ENCODE measurements at places on chromosomes 2 and 18.

DNA sequence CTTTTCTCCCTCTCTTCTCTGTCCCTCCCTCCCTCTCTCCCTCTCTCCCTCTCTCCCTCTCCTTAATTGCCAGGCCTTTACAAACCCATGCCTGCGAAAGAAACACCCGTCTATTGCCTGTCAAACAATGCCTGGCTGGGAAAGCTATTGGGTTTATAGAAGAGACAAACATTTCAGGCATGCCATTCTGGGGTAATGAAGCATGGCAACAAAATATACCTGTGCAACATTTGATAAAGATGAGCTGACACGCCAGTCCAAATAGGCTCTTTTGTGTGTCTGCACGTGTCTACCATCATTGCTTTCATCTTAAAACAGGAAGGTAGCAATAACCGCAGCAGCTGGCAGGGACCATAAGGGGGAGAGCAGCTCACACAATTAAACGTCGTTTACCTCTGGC lies 282.1 kb downstream of the ZNF516 start:
- no peak for DNase-seq

- no peak for DNase-seq
These were observed 42.7 kb upstream of the DYSF start for GRCh38 chr2:71410696-71411095.

- DNase-seq, result no peak
These were observed 33.2 kb upstream of the CYTIP start for GRCh38 chr2:157476953-157477709.

DNA sequence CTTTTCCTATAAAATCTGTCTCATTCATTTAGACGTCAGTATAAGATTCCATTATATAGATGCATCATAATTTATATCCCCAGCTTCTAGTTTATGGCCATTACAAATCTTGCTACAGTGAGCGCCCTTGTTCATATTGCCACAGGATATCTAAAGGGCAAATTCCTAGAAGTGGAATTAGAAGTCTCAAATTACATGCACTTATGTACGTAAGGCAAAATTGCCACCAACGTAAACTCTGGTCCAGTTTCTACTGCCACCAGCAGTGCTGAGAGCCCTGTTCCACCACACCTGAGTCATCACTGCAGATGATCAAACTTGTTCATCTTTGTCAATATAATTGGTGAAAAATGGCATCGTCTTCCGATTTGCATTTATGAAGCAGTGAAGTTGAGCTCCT lies 90.9 kb upstream of the ID2 start:
- DNase-seq, result no peak

DNA sequence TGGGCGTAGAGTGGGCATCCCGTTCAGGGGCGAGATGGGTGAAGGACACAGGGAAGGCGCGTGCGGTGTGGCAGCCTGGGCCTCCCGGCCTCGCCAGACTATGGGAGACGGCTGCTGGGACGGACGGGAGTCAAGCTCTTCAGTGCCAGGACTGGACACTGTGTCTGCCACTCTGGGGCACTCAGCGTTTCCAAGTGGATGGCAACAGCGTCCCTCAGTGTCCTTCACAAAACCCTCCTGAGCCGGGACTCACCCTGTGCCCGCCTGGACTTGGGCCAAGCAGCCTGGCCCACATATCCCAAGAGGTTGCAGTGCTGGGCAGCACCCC lies 16.3 kb upstream of the BOK start:
- DNase-seq, result no peak

- no peak for DNase-seq
These were observed 492.9 kb upstream of the ZEB2 start for GRCh38 chr2:145012806-145013205.

GRCh38 chr2:8309131-8309530 lies 372.7 kb upstream of the ID2 start:
- no peak for DNase-seq

GRCh38 chr2:71151620-71152019 lies 21.2 kb downstream of the MPHOSPH10 start:
- no peak for DNase-seq

- no peak for DNase-seq
These were observed 157.3 kb upstream of the MMADHC start for GRCh38 chr2:149744865-149745264.

DNA sequence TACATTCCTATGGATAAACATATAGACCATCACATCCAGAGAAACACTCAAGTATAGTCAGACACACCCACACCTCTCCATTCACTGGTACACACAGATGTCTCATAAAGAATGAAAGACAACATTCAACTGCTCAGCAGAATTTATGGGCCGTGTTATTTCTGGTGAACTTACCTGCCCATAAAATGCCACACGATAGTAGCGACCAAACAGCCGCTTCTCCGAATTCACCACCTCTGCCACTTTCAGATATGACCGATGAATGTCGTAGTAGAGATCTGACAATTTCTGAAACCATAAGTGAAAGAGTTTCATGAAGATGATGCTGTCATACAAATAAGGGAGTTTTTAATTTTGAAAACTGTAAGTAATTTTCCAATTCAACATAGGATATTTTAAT lies 70.7 kb upstream of the CCDC195 start:
- no peak for DNase-seq

- DNase-seq, result no peak
These were observed 51.0 kb upstream of the PGAP1 start for GRCh38 chr2:196977507-196977906.

GRCh38 chr18:27780061-27780745 lies 396.7 kb downstream of the CDH2 start:
- DNase-seq, result no peak

GRCh38 chr2:14678761-14679160 lies 46.2 kb downstream of the LRATD1 start:
- no peak for DNase-seq

- DNase-seq, result no peak
These were observed 626 bp upstream of the SLC1A4 start for GRCh38 chr2:64988420-64989125.

DNA sequence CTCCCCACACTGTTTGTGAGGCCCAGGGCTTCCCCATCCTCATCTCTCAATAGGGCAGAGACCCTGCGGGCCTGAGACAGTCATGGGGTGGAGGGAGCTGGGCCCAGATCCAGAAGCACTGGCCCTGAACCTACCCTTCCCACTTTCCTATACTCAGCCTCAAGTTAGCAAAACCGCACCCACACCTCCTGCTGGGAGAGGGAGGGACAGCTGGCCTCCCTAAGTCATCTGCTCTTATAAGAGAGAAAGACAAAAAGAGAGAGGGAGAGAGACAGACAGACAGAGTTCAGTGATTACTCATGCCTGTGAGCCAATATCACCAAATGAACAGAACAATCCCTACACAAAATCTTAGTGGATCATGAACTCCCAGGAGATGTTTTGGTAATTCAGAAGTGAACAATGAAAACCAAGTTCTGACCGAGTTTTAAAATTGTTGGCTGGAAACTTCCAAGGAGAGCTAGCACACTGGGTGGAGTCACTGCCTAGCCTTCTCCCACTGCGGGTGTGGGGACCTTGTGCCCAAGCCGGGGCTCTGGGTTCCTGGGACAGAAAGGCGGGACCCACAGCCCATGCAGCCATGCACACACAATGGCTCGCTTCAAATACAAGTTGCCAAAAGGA lies 130.5 kb downstream of the PXDN start:
- no peak for DNase-seq

- no peak for DNase-seq
These were observed 183.3 kb upstream of the SESTD1 start for GRCh38 chr2:179447839-179448447.

Measured in stimulated activated CD4-positive, alpha-beta T cell treated with anti-CD3 and anti-CD28 coated beads, Interleukin-1b, Interleukin-23, amount 100 ng/mL, for 1 hour (primary cell).